ENCODE measurements at places on chromosomes 1 and 21.

DNA sequence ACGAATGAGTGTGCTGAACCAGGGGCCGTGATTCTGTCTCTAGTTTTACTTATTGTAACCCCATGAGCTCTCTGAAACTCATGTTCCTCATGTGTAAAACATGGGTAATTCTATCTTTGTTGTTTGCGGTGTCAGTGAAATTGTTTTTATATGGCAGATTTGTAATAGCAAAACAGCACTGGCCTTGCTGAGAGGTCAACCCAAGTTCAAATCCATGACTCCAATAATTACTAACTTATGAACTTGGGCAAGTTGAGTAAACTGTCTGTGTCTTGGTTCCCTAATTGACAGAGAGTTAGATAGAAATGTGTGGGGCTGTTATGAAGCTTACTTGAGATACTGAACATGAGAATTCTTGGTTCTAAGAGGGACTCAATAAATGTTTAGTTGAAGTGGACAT is 17.8 kb downstream of the C1orf116 start:
- DNase-seq = no peak

DNA sequence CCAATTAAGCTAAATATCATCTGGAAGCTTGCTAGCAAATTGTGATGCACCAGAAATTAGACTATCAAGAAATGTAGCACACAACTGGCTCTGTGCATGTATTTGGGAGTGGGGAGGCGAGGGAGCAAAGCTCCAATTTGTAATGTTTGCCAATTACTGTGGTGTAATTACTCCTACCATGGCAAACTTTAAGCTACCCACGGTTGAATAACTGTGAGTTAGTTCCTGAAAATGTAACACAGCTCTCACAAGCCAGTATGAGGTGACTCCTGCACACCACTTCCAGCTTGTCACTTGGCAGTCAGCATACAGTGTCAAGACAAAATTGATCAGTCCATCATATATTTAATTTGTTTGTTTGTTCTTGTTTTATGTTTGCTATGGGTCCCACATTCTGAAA is 141.2 kb downstream of the TM2D1 start:
- peak; percentile 31 for DNase-seq

GRCh38 chr1:3656450-3657095 is 4.3 kb downstream of the TP73 start:
- DNase-seq = no peak

DNA sequence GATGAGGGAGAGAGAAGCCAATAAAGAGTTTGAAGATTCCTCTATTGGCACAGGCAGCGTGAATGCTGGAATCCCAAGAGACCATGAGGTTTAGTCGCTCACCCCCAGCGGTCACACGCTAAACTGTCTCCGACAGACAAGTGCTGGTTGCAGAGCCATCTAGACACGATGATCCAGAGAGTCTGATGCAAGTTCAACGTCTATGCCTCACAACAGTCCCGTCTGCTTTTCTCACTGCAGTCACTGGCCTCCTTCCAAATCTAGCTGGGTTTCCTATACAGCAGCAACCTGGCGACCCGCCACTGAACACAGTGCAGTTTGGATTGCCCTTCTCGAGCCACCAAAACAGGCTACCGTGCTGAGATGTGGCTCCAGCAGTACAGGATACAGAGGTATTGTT is 98.6 kb upstream of the KRTAP19-8 start:
- peak; percentile 67 for DNase-seq

- no peak for DNase-seq
Measured at GRCh38 chr1:155120253-155120652, 7.4 kb upstream of the EFNA1 start.

DNA sequence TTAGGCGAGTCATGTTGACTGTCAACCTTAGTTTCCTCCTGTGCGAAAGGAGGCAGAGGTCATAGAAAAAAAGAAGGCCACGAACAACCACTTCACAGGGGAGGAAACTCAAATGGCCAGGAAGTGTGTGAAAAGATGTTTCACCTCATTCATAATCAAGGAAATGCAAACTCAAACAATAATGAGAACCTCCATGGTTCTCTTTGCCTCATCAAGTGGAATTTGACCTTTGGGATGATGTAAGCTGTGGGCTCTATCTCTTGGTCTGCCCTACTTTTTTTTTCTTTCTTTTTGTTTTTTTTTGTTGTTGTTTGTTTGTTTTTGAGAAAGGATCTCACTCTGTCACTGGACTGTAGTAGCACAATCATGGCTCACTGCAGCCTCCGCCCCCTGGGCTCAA is 55.9 kb upstream of the GRHL3 start:
- no peak for DNase-seq

- no peak for DNase-seq
Measured at GRCh38 chr1:107842241-107842640, 122.7 kb downstream of the VAV3 start.

DNA sequence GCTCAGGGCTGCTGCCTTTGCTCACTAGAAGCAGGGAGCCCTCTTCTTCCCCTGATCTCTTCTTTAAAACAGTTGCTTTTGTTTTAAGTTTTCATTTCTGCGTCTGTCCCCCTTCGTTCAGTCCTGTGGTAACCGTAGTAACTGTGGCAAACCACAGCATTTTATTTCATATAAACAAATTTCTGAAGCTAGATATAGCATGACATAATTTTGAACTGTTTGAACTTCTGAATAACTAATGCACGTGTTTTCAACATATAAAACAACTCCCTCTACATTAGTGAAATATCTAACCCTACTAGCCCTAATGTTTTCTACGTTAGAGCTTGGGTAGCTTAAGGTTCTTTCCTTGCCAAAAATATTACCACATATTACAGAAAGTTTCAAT is 104.6 kb downstream of the DISP1 start:
- no peak for DNase-seq

DNA sequence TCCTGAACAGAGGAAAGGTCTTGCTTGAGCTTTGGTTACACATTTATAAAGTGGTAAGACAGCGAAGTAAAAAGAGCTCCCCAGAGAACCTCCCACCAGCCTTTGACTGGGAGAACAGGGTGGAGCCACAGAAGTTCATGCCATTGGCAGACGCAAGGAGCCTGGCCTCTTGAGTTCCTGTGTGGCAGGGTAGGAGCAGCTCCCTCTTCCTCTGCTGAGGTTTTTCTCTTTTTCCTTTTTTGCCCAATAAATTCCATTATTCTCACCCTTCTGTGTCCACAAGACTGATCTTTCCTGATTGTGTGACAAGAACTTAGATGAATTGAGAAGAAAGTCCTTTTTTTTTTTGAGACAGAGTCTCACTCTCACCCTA is 4.3 kb downstream of the THEM4 start:
- no peak for DNase-seq

GRCh38 chr21:36767096-36767495 is 68.2 kb downstream of the SIM2 start:
- DNase-seq = no peak

GRCh38 chr1:246267896-246268295 is 239.2 kb downstream of the SMYD3 start:
- DNase-seq = no peak

GRCh38 chr1:96075704-96076455 is 645.7 kb upstream of the PTBP2 start:
- no peak for DNase-seq

GRCh38 chr1:67732750-67733151 is 47.8 kb downstream of the GADD45A start:
- DNase-seq = peak; percentile 82

GRCh38 chr1:62941780-62942179 is 157.8 kb downstream of the ATG4C start:
- no peak for DNase-seq

- no peak for DNase-seq
Measured at GRCh38 chr1:41806472-41807155, 112.1 kb downstream of the HIVEP3 start.

DNA sequence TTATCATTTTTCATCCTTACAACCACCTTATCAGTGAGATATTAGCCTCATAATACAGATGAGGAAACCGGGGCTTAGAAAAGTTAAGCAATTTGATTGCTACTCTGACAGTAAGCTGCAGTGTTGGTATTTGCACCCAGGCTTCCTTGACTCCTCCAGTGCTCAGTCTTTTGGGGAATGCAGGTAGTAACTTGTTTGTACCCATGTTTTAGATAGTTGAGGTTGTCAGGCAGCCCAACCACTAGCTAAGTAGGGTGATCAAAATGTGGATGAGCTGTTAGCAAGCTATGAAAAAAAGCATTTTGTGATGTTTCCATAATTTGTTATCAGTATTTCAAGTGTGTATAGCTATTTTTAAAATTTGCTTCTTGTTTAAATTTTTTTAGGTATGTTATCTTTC is 80.8 kb downstream of the SASS6 start:
- DNase-seq = no peak

DNA sequence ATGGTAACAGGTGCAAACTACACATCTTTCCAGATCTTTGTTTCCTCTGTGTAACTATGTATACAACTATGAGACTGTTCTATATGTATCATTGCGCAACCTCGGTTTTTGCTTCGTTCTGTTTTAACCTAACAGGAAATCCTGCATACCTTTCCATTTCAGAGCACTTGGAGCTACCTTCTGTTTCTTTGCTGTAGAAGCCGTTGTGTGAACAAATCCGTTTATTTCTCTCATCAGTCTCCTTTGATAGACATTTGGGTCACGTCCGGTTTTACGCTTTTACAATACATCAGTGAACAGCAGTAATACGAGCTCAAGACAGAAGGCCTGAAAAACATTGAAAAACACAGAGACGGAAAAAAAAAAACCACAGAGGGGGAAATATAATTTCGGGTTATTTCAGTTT is 10.5 kb downstream of the ATP5IF1 start:
- DNase-seq = peak; percentile 74

DNA sequence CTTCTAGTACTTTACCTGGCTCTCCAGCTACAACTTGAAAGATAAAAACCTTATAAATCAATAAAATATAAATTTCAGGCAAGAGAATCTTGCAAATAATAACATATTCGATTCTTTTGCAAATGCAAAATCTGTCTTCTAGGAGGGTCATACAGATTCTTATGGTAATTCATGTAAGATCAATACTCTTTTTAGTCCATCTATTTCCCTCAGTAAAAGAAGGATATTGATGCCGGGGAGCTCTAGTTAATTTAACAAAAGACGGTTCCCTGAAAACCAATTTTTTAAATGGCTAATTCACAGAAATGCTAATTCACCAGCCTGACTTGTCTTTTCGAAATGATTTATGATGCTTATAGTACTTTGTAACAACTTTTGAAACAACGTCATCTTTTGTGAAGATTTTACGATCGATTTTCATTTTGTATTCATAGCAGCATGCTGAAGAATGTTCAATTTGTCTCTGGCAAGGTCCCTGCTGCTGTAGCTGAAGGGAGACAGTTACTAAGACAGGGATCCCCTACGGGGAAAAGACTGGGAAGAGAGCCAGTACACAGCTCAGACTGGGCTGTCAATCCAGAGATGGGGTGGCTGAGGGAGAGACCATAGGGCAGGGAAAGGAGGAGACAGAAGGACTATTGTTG is 90.6 kb upstream of the SPAG17 start:
- DNase-seq = no peak

GRCh38 chr1:215599418-215600074 is 32.4 kb downstream of the KCTD3 start:
- no peak for DNase-seq

GRCh38 chr21:32770871-32771523 is 558 bp downstream of the PAXBP1 start:
- peak; percentile 33 for DNase-seq

DNA sequence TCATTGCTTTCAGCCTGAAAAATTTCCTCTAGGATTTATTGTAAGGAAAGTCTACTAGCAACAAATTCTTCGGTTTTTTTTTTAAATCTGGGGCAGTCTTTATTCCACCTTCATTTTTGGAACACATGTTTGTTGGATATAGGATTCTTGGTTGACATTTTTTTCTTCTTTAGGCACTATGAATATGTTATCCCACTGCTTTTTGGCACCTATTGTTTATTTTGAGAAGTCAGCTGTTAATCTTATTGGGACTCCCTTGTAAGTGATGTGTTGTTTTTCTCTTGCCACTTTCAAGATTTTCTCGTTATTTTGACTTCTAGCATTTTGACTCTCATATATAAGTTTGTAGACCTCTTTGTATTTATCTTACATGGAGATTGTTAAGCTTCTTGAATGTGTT is 99.3 kb downstream of the NPHS2 start:
- no peak for DNase-seq

DNA sequence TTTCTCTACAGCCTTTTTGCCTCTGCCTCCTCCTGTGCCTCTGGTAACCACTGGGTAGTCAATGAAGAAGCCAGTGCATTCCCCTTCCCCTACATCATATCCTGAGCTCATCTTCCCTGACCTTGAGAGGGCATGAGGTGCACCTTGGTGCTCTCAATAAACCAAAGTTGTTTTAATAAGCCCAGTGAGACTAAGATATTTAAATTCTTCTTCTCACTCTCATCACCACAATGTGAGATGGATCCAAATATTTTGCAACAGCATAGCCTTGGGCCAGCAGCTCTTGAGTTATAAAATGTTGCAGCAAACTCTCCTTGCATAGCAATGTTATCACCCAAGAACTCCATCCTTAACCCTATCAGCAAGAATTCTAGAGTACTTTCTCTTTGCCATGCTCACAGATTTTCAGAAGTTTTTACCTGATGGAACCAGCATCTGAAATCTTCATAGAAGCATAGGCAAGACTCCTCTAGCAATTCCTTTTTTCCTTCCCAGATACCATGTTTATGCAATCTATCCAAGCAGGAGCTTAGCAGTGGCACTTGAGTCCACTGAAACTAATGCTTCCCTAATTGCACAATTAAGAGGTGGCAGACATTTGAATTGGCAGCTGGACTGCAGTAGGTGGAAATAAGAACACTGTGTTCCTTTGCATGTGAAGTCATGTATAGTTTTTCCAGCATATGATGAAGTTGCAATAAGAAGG is 36.8 kb downstream of the CDC7 start:
- DNase-seq = no peak

DNA sequence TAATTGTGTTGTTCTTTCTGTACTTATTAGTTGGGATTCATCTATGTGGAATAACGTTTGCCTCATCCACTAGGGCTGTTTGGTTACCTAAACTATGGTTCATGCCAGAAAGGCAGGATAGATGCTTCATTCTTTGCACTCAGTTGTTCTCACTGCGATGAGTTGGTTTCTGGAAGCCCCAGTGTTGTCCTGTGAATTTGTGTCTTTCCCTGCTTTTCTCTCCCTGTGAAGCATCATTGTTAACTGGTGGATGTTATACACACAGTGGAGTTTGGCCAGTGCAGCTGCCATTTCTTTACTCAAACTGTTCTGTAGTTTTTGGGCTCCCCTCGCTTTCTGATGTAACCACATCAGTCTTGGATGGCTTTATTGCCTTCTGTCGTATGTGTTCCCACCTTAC is 143.6 kb upstream of the COL6A1 start:
- no peak for DNase-seq

- DNase-seq = no peak
Measured at GRCh38 chr1:7379441-7379971, 391.6 kb upstream of the VAMP3 start.

DNA sequence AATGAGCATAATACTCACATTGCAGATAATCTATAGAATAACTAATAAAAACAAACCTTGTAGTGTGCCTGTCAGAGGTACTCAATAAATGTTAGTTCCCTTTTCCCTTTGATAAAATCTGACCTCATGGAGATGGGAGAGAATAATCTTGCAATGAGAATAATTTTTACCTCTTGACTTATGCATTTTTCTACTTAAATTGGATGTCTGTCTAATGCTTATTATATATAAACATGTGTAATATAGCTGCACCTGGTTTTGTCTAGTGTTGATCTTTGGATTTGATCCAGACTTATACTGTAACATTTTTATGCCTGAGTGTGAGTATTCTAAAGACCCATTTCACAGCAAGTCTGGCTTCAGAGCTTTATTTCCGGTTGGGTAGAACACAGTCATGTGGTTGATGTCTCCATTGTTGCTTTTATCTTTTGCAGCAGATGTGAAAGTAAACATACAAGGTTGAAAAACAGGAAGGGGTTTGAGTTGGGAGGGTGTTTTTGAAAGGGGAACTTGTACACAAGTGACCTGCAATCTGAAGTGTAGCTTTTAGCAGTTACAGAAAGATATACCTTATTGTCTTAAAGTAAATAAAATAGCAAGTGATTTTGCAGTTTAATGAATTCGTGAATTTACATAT is 12.4 kb downstream of the EPB41 start:
- peak; percentile 92 for DNase-seq
